MCF 10A (cell line): ENCODE measurements at places on chromosomes 1 and 21. TPM values are rescaled to one million over a fixed set of nuclear protein-coding genes. Genes with fewer than 3 reads are reported as not detected.

DNA sequence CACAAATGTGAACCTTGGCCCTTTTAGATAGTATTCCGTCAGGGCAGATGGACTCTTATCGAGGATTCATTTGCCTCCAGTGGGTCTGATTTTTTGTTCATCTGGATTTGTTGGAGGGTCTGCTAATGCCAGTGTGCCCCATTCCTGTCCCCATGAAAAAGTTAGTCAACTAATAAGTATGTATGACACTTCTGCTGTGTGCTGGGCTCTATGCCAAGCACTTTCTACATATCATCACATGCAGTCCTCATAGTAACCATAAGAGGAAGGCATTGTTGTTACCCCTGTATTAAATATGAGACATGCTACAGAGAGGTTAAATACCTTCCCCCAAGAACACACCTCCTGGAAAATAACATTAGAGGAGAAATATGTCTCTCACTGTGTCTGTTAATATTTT lies 46.6 kb upstream of the MAB21L3 start:
- peak; percentile 20 for DNase-seq

DNA sequence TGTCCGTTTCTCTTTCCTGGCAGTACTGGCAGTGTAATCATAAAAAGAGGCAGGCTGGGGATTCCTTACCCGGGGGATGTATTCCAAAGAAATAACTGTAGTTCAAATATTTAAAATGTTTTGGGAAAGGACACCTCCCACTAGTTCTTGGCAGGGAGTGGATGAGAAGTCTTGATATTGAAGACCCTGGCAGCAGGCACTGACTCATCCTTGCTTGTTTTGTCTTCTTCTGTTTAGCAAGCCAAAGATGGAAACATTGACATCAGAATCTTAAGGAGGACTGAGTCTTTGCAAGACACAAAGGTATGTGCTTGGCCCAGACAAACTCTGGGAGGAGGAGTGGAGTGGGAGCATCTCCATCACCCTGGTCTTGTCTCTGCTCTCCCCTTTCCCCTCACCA lies 639 bp downstream of the IL20 start:
- DNase-seq = peak; percentile 51

Gene OPTC
- total RNA-seq = not detected in 2 replicates

DNA sequence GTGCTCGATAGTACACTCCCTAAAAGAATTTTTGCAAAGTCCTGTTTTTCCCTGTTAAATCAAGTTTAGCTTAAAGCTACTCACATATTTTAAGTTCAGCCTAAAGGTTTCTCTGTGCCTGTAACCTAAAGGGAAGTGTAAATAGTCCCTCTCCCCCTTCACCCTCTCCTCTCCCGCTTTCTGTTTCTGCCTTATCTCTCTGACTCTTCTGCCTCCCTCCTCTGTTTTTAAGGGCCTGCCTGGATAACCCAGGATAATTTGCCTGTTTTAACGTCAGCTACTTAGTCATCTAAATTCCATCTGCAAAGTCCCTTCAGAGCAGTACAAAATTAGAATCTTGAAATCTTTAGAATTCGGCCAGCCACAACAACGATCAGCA lies 92.6 kb downstream of the NID1 start:
- no peak for DNase-seq

GRCh38 chr1:100927276-100927675 lies 31.4 kb downstream of the SLC30A7 start:
- DNase-seq = no peak
